ENCODE measurements at places on chromosomes 12 and 14.

- DNase-seq = no peak
Measured at GRCh38 chr12:95204141-95204866, 13.0 kb downstream of the FGD6 start.

- DNase-seq = no peak
Measured at GRCh38 chr14:96705422-96706092, 91.6 kb upstream of the VRK1 start.

GRCh38 chr14:51575349-51576116 is 76.2 kb upstream of the FRMD6 start:
- no peak for DNase-seq

DNA sequence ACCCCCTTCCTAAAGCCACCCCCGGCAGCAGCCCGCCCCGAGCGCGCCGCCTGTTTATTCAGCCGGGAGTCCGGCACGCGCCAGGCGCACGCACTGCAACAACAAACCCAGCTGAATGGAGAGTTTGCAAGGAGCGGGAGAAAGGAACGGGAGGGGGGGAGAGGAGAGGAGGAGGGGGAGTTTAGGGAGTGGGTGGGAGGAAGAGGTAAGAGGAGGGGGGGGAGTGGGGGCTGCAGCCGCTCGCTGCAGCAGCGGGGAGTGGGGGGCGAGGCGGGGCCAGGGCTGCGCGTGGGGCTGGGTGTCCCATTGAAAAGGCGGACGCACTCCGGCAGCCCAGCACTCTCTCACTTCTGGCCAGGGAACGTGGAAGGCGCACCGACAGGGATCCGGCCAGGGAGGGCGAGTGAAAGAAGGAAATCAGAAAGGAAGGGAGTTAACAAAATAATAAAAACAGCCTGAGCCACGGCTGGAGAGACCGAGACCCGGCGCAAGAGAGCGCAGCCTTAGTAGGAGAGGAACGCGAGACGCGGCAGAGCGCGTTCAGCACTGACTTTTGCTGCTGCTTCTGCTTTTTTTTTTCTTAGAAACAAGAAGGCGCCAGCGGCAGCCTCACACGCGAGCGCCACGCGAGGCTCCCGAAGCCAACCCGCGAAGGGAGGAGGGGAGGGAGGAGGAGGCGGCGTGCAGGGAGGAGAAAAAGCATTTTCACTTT is at the start of gene ASCL1:
Gene ASCL1, plus strand, starts transcription at position 336 of the 712 bp plus-strand sequence. CDS start 571 bp downstream, outside the sequence.
- peak; percentile 95 for DNase-seq

DNA sequence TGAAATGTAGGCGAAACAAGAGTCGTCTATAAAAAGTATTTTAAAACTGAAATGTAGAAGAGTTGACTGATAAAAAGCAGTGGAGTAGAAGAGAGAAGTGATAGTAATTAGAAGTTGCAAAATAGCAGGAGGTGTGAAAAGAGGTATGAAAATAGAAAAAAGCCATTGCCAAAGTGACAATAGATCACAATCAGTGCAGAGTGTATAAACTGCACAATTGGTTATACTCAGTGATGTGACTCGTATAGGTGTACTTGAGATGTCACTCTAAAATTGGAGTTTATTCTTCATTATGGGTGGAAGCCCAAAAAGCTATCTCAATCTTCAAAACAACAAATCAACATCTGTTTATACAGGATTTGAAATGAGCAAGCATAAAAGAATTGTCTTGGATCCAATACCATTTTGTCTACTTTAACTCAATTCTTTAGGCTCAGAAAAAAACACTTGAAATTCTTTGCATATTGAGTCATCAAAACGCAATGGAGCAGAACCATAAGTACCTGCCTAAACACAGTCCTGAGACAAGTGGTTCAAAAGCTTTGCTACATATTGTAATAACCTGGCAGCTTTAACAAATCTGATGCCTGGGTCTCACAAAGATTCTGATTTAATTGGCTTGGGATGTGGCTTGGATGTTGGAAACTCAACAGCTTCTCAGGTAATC is 8.8 kb downstream of the IKBIP start:
- peak; percentile 90 for DNase-seq

GRCh38 chr12:108515916-108516315 is 839 bp downstream of the FICD start:
- DNase-seq = no peak
